ENCODE measurements at places on chromosomes 16 and 17. TPM values are rescaled to one million over a fixed set of nuclear protein-coding genes. Genes with fewer than 3 reads are reported as not detected.

TOX3 gene
- polyA plus RNA-seq, result not detected

DOC2A gene
- not detected for polyA plus RNA-seq

BHLHA9 gene
- polyA plus RNA-seq, result not detected

ADGRG3 gene
- polyA plus RNA-seq, result 15.7 TPM

RCVRN gene
- not detected for polyA plus RNA-seq

SLC9A5 gene
- not detected for polyA plus RNA-seq

MAP2K6 gene
- 11.6 TPM for polyA plus RNA-seq

HEATR9 gene
- not detected for polyA plus RNA-seq

ITGAD gene
- 0.27 TPM for polyA plus RNA-seq

HOXB9 gene
- not detected for polyA plus RNA-seq

C16orf86 gene
- polyA plus RNA-seq, result 4.2 TPM

GRCh38 chr17:49928837-49929475 is 40.0 kb upstream of the DLX4 start:
- DNase-seq, result no peak
- H3K27me3 ChIP-seq, result peaks cover 10% of the 10 kb centered on the region
- H3K27ac ChIP-seq, result no peak overlapping the region
- H3K36me3 ChIP-seq, result no peaks in the 10 kb centered on the region

DNA sequence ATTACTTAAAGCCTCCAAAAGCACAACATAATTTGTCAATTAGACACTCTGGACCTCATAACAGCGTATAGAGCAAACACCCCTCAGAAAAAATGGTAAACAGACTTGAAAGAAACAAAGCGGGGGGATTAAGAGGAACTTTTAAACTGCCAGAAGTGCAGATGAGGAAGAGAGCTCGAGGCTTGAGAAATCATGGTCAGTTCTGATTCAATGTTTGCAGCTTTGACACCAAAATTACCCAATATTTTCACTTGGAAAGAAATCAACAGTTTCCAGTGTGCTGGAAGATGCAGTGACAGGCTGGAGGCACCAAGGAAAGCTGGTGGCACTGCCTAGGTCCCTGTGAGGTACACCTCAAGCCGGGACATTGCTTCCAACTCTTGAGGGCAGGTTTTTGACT is 180.9 kb upstream of the TOX3 start:
- DNase-seq, result no peak
- no peaks in the 10 kb centered on the region for H3K27me3 ChIP-seq
- no peaks in the 10 kb centered on the region for H3K36me3 ChIP-seq
- H3K27ac ChIP-seq, result no peak overlapping the region
- H3K4me3 ChIP-seq, result no peak overlapping the region

- no peak overlapping the region for H3K4me3 ChIP-seq
- H3K27me3 ChIP-seq, result no peaks in the 10 kb centered on the region
- DNase-seq, result peak; percentile 58
- no peaks in the 10 kb centered on the region for H3K36me3 ChIP-seq
- no peaks in the 10 kb centered on the region for H3K4me1 ChIP-seq
Observed at GRCh38 chr16:546909-547770, 13.1 kb upstream of the PRR35 start.

DNA sequence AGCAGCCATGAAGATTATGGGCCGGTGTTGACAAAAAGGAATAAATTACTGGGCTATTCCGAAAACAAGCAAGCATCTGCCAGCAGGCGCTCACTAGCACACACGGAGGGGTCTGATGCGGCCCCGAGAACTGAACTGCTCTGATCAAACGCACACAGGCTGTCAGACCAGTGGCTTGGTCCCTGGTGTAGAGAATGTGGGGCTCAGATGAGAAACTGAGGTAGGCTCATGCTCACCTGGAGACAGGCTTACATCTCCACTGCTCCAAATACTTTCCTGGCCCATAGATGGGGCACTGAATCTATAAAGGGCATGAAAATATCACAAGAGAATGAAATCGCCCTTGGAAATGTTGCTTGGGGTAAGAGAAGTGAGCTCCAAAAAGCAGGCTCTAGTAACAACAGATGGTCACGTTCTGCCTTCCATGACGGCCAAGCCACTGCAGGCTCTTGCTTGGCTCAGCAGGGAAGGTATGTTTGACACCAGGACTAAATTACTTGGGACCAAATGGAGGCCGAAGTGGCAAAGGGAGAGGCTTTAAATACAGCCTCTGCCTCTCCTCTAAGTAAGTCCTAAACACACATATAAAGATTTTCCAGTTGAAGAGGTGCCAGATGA is 5.4 kb downstream of the ABR start:
- H3K4me1 ChIP-seq, result peaks cover 24% of the 10 kb centered on the region
- no peak overlapping the region for H3K4me3 ChIP-seq
- H3K27me3 ChIP-seq, result peaks cover 8% of the 10 kb centered on the region
- no peaks in the 10 kb centered on the region for H3K36me3 ChIP-seq

DNA sequence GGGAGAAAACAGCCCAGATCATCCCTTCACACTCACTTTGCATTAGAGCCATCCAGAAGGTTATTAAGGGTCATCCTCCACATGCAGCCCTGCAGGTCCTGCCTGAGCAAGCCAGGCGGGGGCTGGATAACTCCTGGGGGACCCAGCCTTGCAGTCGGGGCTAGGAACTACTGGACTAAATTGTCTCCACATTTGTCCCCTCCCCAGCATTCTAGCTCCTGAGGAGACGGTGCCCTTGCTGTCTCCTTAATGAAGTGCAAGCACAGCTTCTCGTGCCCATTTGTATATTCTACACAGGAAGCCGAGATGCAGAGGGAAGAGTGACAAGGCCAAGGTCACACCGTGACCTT is 185.2 kb downstream of the C16orf95 start:
- H3K27ac ChIP-seq, result no peak overlapping the region
- H3K27me3 ChIP-seq, result no peaks in the 10 kb centered on the region
- no peaks in the 10 kb centered on the region for H3K36me3 ChIP-seq
- no peaks in the 10 kb centered on the region for H3K4me1 ChIP-seq
- DNase-seq, result no peak

DNA sequence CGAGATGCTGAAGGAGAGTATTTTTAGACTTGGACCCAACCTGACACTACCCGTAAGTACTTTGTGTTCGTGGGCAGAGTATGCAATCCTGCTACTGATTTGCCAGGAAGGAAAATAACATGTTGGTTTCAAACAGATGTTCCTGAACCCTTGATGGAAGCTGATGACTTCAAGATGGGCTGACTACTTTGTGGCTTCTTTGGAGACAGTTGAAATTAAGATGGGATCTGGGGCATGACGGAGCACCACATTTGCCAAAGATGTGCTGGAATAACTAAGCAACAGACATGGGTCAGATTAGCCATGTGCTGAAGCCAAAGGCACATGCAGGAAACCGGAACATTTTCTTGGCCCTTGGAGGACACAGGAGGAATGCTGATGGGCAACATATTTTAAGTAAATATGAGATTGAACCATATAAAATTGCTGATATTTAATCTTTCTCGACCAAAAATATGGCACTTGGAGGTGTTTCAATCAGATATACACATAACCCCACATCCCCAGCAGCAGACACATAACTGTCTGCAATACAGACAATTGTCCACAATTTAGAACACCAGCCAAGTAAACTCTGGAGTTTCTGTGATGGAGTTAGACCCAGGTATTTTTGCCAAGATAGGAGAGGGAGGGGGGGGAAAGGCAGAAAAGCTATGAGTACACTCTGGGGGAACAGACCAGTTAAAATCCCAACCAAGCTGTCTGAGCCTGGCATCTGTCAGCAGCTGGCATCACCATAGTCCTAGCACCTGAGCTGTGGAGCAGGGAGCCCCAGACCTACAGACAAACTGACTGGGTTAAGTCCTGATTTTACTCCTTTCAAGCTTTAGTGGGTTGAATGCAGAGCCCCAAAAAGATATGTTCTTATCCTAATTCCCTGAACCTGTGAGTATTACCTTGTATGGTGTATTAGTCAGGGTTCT is 329.4 kb upstream of the CDH5 start:
- no peak for DNase-seq
- H3K27ac ChIP-seq, result no peak overlapping the region
- no peaks in the 10 kb centered on the region for H3K36me3 ChIP-seq
- peaks cover 3% of the 10 kb centered on the region for H3K27me3 ChIP-seq

DNA sequence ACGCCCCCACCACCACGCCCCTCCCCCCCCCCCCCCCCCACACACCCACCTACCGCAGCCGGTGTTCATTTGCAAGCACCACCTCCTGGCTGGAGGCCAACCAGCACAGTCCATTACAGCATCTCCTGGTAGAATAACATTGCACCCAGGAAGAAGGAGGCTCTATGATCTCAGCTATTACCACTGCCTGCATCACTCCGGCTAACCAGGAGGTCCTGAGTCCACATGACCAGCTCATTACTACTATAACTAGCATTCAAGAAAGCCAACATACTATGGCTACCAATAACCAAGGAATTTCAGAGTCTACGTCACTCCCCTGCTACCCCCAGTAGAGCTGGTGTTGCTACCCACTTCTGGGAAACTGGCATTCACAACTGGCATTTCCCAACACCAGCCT is 81.1 kb upstream of the ALOX12 start:
- DNase-seq, result no peak
- no peak overlapping the region for H3K4me3 ChIP-seq
- no peak overlapping the region for H3K27ac ChIP-seq
- H3K36me3 ChIP-seq, result peaks cover 3% of the 10 kb centered on the region
- H3K27me3 ChIP-seq, result peaks cover 6% of the 10 kb centered on the region

DNA sequence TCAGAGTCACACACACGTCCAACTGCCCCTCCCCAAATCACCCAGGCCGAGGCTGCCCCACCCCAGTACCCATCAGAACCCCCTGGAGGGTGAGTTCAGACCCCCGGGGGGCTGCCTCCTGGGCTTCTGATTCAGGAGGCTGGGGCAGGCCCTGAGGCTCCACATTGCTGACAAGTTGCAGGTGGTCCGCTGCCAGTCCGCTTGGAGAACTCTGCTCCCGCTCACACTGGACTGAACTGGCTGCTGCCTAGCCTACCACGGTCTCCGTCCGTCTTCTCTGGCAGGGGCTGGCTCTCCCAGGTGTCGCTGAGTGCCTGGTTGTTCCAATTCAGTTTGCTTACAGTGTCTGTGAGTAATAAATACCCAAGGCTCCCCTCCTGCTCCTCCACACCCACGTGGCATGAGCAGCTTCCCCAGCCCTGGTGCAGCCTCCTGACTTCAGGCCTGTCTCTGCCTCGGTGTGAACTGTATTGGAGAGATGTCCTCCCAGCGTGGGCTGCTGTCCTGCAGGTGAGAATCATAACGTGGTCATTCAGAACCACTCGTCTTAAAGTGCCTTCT is 163.4 kb downstream of the LAT start:
- H3K4me1 ChIP-seq, result peaks cover 89% of the 10 kb centered on the region
- peaks cover 6% of the 10 kb centered on the region for H3K27me3 ChIP-seq
- H3K36me3 ChIP-seq, result peaks cover 10% of the 10 kb centered on the region
- peak overlapping the region; percentile 72 for H3K4me3 ChIP-seq
- no peak for DNase-seq

GRCh38 chr17:8117980-8118768 is at the start of gene ALOXE3:
TSS of gene ALOXE3 (minus strand) at chr17:8118514. CDS start at chr17:8117990, 524 bp downstream.
- DNase-seq, result peak; percentile 7
- H3K27ac ChIP-seq, result peak within 1 kb of the TSS; percentile 98
- H3K36me3 ChIP-seq, result peaks cover 4% of the 10 kb centered on the region
- peaks cover 59% of the 10 kb centered on the region for H3K27me3 ChIP-seq
- peaks cover 52% of the 10 kb centered on the region for H3K4me1 ChIP-seq

- no peaks in the 10 kb centered on the region for H3K4me1 ChIP-seq
- no peak overlapping the region for H3K4me3 ChIP-seq
Observed at GRCh38 chr17:43952351-43952723, 1.4 kb downstream of the PYY start.

DNA sequence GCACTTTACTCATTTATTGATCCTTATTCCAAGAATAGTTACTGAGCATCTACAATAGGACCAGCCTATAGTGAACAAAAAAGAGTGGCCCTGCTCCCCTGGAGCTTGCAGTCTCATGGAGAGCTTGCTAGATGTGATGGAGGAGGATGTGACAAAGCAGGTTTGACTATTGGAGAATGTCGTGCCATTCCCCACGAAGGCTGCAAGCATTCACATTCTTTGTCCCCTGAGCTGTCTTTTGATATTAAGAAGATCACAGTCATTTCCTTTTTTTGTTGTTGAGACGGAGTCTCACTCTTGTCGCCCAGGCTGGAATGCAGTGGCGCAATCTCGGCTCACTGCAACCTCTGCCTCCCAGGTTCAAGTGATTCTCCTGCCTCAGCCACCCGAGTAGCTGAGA is 115.0 kb upstream of the ADAMTS18 start:
- DNase-seq, result no peak
- peaks cover 3% of the 10 kb centered on the region for H3K27me3 ChIP-seq
- no peaks in the 10 kb centered on the region for H3K4me1 ChIP-seq
- H3K36me3 ChIP-seq, result no peaks in the 10 kb centered on the region
- no peak overlapping the region for H3K4me3 ChIP-seq
- no peak overlapping the region for H3K27ac ChIP-seq

GRCh38 chr17:48002916-48003416 is 32.1 kb downstream of the CDK5RAP3 start:
- H3K4me1 ChIP-seq, result no peaks in the 10 kb centered on the region
- H3K27me3 ChIP-seq, result peaks cover 11% of the 10 kb centered on the region
- H3K27ac ChIP-seq, result no peak overlapping the region
- no peak for DNase-seq
- H3K36me3 ChIP-seq, result no peaks in the 10 kb centered on the region
- H3K4me3 ChIP-seq, result no peak overlapping the region

DNA sequence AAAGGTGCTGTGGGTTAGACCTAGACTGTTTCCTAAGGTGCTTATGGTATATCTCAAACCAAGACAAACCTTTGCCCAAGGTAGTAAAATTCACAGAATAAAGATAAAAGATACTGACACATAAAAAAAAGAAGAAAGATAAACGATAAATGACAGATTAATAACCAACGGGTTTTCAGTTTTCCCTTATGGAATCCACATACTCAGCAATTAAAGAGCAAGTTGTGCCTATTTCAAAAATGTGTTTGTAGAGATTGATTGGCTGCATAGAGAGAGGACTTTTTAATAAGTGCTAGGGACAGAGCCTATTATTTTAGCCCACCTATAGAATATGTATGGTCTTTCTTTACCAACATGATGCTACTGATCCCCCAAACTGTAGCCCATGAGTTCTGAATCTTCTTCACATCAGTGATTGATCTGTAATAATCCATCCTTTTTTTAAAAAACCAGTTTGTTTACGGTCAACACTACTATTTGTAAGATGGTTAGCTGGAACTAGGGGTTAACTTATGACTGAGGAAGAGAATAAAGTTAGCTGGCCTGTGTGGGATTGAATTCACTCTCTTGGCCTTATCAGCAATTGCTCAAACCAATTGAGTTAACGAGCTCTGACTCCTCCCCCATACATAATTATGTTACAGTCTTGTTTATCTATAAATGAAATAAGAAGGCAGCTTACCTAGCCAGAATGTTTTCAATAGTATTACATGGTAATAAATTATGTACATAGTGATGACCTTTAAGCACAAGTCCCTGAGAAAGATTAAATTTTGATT is 53.8 kb downstream of the SNX11 start:
- peaks cover 2% of the 10 kb centered on the region for H3K27me3 ChIP-seq
- H3K27ac ChIP-seq, result no peak overlapping the region
- no peak overlapping the region for H3K4me3 ChIP-seq

GRCh38 chr17:22461460-22462145 is 769.3 kb downstream of the KCNJ18 start:
- H3K27ac ChIP-seq, result no peak overlapping the region
- H3K4me1 ChIP-seq, result no peaks in the 10 kb centered on the region
- no peak for DNase-seq

GRCh38 chr17:80519091-80519781 is 25.4 kb upstream of the RPTOR start:
- no peak overlapping the region for H3K27ac ChIP-seq
- no peaks in the 10 kb centered on the region for H3K36me3 ChIP-seq
- H3K27me3 ChIP-seq, result no peaks in the 10 kb centered on the region
- no peaks in the 10 kb centered on the region for H3K4me1 ChIP-seq
- H3K4me3 ChIP-seq, result no peak overlapping the region

Data from immature natural killer cell (primary cell).